Foreskin melanocyte (primary cell): ENCODE measurements at places on chromosomes 5 and 9.

DNA sequence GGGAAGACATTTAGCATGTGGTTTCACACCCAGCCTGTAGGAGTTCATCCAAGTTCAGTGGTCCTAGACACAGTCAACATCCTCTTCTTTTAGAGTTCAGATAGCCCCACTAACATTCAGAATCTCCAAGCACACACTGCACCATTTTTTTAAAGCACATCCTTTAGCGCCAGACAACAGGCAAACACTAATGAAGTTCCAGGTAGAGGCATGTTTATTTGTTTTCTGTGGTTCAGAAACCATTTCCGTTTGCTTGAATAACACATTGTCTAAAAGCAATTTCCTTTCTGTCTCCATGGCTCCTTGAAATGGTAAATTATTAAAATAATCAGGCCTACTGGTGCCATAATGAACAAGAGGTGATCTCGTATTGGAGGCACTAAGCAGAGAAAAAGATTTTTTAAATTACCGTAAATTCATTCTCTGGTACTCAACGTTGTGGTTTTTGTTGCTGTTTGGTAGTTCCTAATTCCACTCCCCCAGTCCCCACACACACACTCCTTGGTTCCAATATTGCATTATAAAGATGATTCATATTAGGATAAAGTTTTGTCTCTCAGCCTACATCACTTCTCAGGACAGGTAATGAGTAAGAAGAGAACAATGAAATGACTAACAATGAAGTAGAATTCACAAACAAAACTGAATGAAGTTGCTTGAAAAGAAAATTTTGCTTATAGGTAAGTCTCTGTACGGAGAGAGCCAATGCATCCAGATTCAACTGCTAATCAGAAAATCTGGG, 153.1 kb downstream of the PCSK1 start:
- no peak for DNase-seq

DNA sequence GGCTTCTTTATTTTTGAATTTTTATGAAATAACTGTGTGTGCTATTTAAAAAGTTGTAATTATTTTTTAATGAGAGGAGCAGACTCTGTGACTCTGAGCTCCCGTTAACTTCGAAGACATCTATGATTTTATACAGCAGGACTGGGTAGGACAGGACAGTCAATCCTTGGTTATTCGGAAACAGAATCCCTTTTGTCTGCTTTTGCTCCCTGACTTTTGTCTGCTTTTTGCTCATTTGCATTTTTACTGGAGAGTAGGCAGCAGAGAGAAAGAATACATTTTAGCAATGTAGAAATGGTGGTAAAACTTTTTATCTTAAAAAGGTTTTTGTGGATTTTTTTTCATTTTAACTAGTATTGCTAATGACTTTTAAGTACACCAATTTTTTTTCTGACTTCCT, 303.6 kb downstream of the ARHGAP26 start:
- DNase-seq: no peak

- DNase-seq: no peak
Measured at GRCh38 chr5:34490506-34491250, 165.4 kb upstream of the RAI14 start.

DNA sequence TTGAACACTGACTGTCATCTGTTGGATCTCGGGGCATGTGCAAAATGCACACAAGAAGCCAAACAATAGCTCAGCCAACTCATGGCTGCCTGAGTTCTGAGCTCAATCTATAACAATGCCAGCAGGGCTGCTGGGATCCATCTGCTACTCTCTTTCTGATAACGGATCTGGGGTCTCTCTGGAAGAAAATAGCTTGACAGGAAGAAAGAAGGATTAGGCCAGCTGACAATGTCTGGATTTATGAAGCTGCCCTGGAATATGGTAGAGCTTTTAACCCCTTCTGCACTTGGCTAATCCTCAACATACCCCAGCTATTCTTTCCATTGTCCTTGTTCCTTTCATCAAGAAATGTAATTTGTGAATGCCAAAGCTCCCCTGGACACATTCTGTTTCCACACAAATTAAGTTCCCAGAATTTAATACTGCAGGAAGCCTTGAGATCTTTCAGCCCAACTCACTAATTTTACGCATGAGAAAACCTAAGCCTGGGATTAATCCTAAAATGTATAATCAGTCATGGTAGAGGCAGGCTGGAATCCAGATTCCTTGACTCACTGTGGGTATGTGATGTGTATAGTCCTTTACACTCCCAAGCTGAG, 62.7 kb upstream of the PCA3 start:
- no peak for DNase-seq

DNA sequence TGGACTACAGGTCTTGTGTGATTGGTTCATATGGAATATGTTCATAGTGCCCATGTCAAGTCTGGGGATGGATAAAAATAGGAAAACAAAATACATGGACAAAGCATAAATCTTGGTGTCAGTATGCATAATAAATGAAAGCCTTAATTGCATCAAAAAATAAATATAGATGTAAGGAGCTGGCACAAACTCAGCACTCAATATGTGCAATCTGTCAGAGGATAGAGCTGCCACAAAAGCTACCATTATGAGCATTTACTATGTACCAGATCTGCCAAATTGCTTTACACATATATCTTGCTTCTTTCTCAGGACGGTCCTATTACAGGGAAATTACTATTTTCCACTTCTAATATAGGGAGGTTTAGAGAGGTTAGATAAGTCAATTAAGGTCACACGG, 18.2 kb upstream of the TMED7 start:
- no peak for DNase-seq

- DNase-seq: no peak
Measured at GRCh38 chr5:18024542-18024941, 390.3 kb downstream of the TAF11L14 start.

DNA sequence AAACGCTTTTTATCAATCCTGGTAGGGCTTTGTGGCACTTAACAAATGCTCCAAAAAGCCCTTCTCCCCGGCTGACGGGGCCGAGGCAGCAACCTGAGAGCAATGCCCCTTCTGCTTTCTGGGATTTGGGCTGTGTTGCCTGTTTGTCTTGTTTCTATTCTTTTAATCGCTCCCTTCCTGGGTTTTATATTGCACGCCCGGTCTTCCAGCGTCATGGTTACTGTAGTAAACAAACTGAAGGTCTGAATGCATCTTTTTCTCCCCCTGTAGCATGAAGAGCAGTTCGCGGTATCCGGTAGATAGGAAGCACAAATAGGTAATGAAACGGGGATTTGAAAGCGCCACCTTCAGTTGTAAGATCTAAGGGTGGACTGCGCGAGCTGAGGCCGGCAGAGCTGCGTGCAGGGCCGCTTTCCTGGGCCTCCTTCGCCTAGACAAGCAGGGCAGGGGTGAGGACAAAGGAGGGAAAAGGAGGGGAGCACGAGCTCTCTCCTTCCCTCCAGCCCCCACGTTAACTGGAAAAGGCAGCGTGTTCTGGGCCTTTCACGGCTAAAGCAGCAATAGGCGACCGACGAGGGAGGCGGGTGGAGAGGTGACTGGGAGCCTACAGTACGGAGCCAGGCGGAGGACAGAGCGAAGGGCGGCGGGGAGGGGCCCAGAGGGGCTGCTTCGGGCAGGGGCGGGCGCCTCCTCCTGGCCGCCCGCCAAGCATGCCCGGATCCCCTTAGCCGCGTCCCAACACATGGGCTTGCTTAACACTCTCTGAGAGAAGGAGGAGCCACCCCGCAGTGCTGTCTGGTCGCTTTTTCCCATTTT, 49.3 kb upstream of the ZNF366 start:
- DNase-seq: peak; percentile 52

DNA sequence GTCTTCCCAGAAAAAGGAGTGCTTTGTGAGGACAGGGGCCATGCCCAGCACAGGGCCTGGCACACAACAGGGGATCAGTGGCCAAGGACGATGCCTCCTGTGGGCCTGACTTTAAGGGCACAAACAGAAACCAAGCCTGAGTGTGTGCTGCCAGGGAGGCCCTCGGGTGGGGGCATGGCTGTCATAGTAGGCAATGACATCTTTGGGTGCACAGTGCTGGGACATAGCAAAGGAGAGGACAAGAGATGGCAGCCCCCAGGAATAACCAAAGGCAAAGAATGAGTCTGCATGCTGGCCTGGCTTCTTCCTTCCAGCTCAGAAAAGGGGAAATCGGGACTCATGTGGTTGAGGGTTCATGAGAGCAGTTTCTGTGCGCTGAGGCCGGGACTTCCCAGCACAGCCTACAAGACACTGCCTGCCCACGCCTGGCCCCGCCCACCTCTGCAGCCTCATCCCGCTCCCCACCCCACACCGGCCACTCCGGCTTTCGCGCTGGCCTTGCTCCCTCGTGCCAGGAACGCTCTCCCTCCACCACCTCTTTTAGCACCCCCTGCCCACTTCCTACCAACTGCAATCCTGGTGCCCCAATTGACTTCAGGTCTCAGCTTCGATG, 13.8 kb upstream of the LHX2 start:
- DNase-seq: no peak

GRCh38 chr5:155332618-155333017, 319.1 kb downstream of the KIF4B start:
- DNase-seq: no peak

GRCh38 chr5:35884773-35885172, 28.1 kb downstream of the IL7R start:
- no peak for DNase-seq

GRCh38 chr9:92964607-92965060, 17.3 kb downstream of the FGD3 start:
- no peak for DNase-seq

GRCh38 chr5:134439210-134439654, 27.6 kb upstream of the CDKN2AIPNL start:
- peak; percentile 42 for DNase-seq

DNA sequence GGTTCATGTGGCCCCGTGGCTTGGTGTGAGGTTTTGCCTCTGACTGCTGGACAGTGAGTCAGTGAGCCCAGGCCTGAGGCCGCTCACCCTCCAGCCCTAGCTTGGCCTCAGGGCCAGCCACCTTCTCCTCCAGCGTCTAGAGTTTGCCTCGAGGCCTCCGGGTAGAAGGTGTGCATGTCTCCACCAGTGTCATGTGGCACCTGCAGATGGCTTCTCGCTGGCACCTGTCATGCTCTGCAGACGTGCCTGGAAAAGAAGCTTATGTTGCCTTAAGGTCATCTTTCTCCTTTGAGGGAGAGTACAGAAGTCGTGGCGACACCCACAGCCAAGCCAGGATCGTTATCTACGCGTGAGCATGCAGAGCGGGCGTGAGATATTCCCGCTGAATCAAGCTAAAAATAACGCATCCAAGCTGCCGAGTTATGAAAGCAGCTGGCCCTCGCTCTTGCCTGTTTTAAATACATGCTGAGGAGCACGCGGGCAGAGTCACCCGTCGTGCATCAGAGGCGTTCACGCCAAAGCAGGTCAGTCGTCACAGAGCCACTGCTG, 79.7 kb upstream of the FCN2 start:
- no peak for DNase-seq

DNA sequence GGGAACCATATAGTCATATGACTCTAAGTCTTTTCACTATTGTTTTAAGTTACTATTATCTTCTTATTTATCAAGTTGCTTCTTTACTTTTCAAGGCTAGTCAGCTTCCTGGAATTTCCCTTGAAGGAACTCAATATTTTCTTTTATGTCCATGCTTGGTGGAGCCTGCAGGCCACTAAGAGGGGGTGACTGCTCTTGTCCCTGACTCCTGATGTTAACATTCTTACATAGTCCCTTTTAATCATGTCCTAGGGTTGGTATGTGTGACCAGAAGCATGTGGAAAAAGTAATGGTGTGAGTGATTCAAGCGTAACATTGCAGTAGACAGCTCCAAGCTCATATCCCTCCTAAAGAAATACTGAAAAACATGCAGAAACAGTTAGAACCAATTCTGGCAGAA, 1536.2 kb upstream of the CDH9 start:
- no peak for DNase-seq

DNA sequence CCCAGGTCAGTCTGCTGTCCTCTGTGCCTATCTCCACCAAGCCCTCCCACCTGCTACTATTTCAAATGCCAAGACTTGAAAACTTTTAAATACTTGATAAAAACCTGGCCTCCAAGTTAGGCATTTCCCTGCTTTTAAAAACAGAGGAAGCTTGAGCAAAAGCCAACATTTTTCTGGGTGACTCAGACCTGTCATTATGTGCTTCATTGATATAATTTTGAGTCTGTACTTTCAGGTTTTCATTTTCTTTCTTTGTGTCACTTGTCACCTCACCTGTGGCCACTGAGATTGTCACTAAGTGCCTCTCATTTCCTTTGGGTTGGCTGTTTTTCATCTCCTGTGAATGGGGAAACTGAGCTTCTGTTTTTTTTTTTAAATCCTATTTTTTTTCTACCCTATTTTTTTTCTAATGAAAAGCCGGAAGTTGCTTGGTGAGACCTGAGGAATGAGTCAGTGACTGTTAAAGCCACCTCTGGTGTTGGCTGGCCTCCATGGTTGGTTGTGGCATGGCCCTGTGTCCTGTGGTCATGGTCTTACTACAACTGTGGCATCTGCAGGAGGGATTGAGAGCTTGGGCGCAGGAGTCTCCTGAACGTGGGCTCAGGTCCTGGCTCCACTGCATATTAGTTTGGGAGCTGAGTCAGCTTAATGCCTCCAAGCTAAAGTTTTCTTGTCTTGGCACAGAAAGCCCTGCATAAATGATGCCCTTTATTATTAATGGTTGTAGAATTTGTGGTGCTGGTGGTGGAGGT, 56.7 kb downstream of the ARHGAP26 start:
- no peak for DNase-seq

GRCh38 chr5:30846171-30846570, 347.3 kb upstream of the CDH6 start:
- DNase-seq: no peak

- peak; percentile 95 for DNase-seq
Measured at GRCh38 chr9:109604781-109605180, 106.7 kb upstream of the PTPN3 start.
